ENCODE measurements at places on chromosomes 11 and 22.
A peak's percentile ranks its signal among the peaks of the same experiment; 100 is the strongest.

DNA sequence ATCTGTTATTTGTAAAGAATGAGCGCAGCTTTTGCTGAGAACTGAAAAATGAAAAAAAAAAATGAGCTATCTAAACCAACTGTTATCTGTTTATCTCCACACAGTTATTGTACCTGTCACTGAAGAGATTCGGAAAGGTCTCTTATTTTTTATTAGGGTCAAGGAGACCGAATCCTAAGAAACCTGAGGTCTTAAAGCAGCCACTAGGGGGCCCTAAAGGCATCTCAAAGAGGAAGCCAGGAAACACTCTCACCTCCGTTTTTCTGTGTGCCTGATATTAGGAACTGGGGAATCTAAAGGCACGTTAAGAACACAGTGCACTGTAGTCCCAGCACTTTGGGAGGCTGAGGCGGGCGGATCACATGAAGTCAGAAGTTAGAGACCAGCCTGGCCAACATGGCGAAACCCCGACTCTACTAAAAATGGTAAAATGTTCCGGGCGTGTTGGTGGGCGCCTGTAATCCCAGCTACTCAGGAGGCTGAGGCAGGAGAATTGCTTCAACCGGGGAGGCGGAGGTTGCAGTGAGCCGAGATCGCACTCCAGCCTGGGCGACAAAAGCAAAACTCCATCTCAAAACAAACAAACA is 3.5 kb upstream of the LARGE1 start:
- DNase-seq = peak; percentile 8

- no peak for DNase-seq
Measured at GRCh38 chr11:33664166-33664565, 36.5 kb downstream of the C11orf91 start.

- no peak for DNase-seq
Measured at GRCh38 chr22:38868286-38868721, 3.7 kb downstream of the CBX6 start.

DNA sequence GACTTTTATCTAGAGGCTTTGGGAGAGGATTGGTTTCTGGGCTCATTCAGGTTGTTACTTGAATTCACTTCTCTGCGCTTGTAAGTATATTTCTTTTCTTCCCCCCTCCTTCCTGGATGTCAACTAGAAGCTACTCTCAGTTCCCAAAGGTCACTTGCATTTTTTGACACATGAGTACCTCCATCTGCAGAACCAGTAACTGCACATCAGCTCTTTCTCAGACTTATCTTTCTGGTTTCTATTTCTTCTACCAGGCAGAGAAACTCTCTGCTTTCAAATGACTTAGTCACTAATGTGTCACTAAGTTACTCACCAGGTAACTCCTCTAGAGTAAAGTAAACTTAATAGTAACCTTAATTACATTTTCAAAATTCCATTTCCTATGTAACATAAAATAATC is 773.0 kb upstream of the LUZP2 start:
- DNase-seq = no peak

DNA sequence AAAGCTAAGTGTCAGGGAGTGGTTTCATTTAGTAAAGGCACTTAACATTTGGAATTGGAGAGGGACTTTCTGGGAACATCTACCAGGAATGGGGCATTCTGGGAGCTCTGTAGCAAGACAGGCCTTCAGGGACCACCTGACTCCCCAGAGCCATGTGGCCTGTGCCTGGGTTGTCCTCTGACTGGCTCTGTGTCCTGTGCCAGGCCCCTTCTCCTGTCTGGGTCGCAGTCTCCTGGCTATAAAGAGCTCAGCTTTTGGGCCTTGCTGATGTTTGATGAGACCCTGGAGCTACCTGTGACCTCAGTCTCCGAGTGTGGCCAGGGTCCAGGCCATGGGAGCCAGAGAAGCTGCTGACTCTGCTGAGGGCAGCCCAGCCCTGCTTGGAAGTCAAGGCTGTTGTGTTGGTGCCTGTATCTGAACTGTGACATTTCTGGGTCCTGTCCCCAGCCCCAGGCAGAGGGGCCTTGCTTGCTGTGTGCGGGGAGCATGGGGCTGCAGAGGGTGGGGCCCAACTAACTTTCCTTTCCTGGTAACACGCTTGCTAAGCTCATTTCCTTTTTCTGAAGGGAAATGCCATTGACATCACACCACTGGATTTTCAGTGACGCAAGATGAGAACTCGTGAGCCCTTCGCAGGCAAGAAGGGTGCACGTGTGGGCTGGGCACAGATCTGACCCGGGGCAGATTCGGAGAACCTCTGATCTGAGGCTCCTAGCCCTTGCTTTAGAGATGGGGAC is 41.3 kb downstream of the LRRC32 start:
- no peak for DNase-seq

- peak; percentile 92 for DNase-seq
Measured at GRCh38 chr11:134068829-134069425, at the start of gene JAM3. TSS of gene JAM3 (plus strand) at chr11:134069072. CDS start at chr11:134069084, 12 bp downstream.

- DNase-seq = no peak
Measured at GRCh38 chr22:19992921-19993355, 23.7 kb downstream of the ARVCF start.

- DNase-seq = no peak
Measured at GRCh38 chr11:95922099-95922498, 1.8 kb downstream of the MTMR2 start.

GRCh38 chr11:83760932-83761331 is 474.8 kb upstream of the CCDC90B start:
- no peak for DNase-seq

DNA sequence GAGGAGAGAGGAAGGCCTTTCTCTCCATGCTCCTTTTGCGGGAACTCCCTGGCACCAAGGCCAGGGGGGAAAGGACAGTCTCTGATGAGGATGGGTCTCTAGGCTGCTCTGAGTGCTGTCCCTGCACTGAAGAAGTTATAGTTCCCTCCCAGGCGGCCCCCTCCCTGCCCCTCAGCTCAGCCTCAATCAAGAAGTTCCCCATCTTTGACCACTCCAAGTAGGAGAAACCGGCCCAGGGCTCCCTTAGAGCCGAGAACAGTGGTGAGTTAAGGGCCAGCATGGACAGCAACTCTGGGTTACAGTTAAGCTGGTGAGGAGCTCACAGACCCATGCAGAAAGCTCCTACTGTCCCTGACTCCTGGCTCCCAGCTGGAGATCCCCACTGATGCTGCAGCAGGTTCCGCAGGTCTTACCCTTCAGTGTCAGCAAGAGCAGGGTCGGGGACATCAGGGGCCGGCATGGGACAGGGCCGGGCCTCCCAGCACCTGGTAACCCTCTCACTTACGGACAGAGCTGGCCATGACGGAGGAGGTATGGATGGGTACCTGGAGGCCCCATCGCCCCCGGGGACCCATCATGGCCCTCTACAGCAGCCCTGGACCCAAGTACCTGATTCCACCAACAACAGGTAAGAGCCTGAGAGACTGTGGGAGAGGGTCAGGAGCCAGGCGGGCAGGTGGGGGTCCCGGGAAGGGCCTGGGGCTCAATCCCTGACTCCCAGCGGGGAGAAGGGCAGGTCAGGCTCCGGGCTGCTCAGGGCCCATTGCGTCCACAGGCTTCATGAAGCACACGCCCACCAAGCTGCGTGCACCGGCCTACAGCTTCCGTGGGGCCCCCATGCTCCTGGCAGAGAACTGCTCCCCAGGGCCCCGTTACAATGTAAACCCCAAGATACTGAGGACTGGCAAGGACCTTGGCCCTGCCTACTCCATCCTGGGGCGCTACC is 4.2 kb downstream of the SCGB1C1 start:
- DNase-seq = no peak

GRCh38 chr11:117535850-117536411 is 208.3 kb downstream of the CEP164 start:
- peak; percentile 78 for DNase-seq

- DNase-seq = no peak
Measured at GRCh38 chr11:129313541-129314297, 61.9 kb upstream of the BARX2 start.

DNA sequence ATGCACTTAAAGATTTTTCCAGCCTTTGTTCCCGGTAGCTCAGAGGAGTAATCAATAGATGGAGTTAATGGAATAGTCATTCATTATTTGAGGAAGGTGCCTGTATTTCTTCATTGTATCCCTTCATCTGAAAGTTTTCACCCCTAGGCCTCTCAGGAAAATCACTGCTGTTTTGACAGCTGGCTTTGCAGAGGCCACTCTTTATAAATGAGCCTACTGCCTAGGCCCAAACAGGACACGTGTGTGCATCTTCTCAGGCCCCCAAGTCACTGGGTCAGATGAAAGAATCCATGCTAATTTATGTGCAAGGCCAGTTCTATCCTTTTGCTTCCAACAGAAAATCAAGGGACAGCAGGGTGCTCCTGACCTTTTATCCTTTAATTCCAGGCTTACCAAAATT is 76.8 kb downstream of the MPPED2 start:
- no peak for DNase-seq

GRCh38 chr22:29994027-29994715 is 86.1 kb upstream of the HORMAD2 start:
- peak; percentile 1 for DNase-seq

DNA sequence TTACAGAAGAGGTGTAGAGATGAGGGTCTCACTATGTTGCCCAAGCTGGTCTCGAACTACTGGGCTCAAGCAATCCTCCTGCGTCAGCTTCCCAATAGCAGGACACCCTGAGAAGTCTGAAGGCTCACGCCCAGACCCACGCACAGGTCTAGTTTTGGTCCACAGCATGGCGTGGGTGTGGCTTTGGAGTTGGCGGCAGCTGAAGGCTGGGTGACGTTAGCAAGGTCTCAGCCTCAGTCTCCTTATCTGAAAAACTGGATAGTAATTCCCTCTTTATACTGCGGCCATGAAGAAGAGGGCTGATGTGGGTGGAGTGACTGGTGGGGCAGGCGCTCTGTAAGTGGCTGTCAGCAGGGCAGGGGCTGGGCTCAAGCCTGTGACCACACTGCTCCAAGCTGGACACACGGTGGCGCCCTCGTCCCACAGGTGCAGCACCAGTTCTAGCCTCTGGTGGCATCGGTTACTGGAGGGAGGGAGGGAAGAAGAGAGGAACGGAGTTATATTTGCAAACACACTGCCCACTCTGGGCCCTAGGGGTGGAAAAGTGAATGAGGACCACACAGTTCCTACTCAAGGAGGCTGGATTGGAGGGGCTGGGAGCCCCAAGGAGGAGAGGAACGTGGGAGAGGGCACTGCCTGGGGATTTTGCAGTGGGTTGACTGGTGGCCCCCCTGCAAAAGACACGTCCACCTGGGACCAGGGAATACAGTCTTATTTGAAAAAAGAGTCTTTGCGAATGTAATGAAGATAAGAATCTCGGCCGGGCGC is 19.6 kb upstream of the CARD10 start:
- DNase-seq = peak; percentile 81

GRCh38 chr11:134139873-134140331 is 71.0 kb downstream of the JAM3 start:
- peak; percentile 69 for DNase-seq

GRCh38 chr11:130411223-130411622 is 17.2 kb downstream of the ADAMTS8 start:
- DNase-seq = no peak

DNA sequence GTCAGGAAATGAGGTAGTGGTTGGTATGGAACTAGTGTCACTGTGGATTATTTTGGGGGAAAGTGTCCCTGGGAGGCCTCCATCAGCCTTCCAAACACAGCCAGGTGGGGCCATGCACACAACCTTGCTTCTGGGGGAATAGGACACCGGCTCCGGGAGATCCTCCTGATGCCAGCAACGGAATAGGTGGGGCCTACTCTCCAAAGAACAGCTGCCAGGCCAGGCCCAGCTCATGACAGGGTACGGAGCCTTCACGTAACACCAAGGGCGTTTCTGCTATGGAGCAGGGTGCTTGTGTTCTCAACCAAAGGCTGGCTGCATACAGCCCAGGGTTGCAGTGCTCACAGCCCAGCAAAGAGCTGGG is 30.6 kb upstream of the LINC01488 start:
- no peak for DNase-seq

DNA sequence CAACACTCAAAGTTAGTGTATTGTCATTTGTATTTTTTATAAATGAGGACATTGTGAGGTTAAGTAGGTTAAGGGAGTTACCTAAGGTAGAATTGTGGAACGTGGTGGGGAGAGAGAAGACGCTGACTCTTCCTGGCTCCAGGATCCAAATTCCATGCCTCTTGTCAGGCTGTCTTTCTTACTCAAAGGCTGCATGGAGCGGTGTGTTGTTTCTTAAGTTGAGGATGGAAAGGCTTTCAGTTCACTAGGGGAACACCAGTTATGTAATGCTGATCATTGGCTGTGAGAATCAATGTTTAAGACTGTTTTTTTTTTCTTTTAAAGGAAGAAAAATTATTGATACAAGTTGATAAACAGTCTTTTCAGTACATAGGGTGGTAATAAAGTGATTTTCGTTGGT is 2.9 kb downstream of the UBE2L3 start:
- DNase-seq = no peak

- no peak for DNase-seq
Measured at GRCh38 chr11:90434858-90435257, 212.0 kb upstream of the CHORDC1 start.

DNA sequence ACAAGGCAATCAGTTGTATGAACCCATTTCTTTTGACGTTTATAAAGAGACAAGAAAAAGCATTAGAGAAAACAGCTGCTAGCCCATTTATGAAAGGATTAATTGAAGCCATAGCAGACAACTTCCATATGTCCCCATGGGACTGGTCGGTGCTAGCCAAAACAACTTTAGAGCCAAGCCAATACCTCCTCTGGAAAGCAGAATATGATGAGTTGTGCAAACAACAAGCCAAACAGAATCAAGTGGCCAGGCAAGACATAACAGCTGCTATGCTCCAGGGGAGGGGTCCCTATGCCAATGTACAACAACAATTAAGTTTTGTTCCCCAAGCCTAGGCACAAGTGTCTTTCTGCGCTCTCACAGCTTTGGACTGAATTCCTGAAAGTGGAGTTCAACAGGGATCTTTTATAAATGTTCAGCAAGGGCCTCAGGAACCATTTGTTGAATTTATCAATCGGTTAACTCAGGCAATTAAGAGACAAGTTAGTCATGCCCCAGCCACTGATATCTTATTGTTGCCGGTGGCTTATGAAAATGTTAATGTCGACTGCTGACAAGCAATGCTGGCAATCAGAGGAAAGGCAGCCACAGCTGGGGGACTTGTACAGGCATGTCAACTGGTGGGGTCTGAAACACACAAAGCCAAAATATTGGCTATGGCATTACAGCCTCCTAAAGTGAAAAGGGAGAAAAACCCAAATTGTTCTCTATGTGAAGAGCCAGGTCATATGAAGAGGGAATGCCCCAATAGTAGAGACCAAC is 1593.1 kb upstream of the TENM4 start:
- DNase-seq = no peak

GRCh38 chr11:1307163-1307870 is 2.1 kb downstream of the TOLLIP start:
- DNase-seq = no peak

GRCh38 chr11:67277231-67277961 is 11.1 kb downstream of the GRK2 start:
- peak; percentile 78 for DNase-seq

DNA sequence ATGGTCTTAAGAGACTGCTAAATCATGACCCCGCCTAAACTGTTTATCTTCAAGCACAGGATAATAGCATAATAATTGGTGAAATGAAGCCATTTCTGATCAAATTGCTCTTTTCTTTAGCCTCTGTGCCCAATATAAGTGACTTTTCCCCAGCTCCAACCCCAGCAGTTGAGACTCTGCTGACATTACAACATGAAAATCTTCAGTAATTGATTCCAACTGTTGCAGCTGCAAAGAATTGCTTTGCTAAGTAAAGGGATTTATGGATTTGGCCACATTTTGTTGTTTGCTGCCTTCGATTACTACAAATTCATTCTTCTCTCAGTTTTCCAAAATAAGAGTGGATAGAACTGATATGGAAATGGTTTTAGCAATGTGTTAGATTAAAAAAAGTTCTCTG is 576.7 kb upstream of the LRRC4C start:
- no peak for DNase-seq

GRCh38 chr11:97356144-97356543 is 966.3 kb downstream of the JRKL start:
- no peak for DNase-seq

All from COR-L47 (cell line).